ENCODE measurements at places on chromosomes 7 and 10. TPM values are rescaled to one million over a fixed set of nuclear protein-coding genes. Genes with fewer than 3 reads are reported as not detected.

Gene PNLIP
- not detected for total RNA-seq

- no peak for DNase-seq
Observed at GRCh38 chr10:77922566-77923179, 3.9 kb downstream of the DLG5 start.

DNA sequence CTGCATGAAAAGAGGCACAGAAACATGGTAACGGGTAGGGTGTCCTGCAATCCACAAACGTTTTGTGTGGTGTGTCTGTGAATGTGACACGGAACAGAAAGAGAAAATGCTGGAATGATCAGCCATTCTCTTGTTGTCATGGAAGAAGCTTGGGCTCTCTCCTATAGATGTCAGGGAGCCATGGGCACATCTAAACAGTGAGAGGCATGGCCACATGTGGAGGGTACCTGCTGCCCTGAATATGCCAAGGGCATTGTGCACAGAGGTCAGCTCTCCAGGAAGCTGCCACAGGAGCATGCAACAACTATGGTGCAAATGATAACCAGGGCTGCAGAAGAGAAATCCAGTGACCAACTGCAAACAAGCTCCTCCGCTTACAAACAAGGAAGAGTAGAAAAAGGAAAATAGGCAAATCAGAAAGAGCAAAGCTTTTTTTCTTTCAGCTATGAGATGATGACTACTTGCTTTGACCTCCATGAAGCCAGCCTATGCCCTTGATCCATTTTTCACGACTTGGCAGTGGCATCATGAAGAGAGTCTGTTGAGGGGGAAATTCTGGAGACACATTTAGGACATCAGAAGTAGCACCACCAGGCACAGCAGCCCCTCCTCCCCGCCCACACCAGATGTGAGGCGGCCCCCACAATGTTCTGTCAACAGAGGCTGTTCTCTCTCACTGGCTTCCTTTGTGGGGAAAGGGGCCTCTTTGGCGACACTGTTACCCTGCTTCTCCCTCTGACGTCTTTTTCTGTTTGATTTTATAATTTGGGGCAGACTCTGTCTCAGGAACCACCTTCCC is 4.8 kb upstream of the PDE1C start:
- DNase-seq: no peak

DNA sequence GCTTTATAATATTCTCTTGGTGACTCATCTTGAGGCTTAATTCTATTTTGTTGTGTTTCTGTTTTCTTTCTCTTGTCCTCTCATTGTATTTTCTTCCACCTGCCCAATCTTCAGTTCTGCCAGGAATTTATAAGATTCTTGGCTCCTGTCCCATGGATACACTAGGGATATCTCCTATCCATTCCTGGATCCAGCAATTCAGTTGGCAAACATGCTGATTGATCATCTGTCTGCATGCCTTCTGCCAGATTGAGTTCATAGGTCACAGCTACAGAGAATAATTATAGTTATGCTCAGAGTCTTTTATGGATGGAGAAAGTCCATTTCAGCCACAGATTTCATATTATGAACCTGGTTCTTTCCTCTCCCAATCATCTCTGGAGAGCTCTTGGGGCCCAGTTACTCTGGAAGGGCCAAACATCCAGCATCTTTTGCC is 140.4 kb upstream of the MAGI2 start:
- no peak for DNase-seq

DNA sequence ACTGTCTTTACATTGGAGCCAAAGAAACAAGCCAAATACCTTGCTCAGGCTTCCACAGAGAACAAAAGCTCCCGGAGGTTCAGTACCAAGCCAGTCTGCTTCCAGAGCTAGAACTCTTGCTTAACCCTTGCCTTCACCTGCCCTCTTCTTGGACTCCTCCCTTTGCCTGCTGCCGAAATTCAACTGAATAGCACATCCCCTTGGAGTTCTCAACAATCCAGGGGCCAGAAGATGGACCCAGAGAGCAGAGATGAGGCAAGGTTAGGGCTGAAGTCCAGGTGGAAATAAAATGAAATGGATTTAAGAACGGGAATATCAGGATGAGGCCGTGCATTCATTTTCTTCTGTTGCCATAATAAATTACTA is 876 bp upstream of the PIK3AP1 start:
- no peak for DNase-seq

DNA sequence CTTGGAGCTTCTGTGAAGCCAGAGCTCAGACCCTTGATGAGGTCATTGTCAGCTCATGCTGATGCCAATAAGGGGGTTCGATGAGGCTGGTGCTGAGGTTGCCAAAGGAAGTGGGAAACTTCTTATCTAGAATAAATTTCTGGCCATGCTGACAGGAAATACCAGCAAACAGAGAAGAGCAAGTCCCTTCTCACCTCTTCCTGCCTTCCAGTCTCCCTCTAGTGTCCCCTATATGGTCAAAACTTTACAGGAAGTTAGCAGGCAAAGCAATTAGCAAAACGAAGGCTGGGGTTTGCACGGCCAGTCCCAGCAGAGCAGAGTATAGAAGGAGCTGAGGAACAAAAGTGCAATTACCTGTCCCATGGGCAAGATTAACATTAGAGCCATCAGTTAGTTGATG is 15.1 kb upstream of the NEUROG3 start:
- no peak for DNase-seq
